ENCODE measurements at places on chromosomes 13 and 19.

GRCh38 chr19:32404933-32405430, 588 bp upstream of the DPY19L3 start:
- no peak for DNase-seq

GRCh38 chr13:37869756-37870488, at the start of gene TRPC4:
TRPC4 (minus strand) TSS chr13:37869772; CDS start chr13:37783333, 86,439 bp downstream.
- DNase-seq = peak; percentile 59

- DNase-seq = no peak
These were observed 20.2 kb downstream of the TMEM150B start for GRCh38 chr19:55304980-55305379.

GRCh38 chr13:26623125-26623524, 65.6 kb downstream of the WASF3 start:
- DNase-seq = no peak

DNA sequence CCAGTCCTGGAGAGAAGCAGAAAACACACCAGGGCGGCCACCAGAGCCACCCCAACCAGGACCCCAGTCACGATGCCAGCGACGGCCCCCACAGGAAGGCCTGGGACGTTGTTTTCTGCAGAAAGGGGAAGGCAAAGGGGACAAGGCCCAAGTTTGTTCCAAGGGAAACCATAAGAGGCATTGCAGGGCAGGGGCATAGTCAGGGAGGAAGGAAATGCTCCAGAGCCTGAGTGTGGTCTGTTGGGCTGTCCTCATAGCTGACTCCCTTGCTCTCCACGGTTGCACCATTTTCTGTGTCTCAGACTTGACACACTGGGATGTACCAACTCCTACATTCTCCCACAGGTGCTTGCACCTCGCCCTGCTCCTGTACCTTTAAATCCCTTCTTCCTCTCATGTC, 5.2 kb downstream of the CEACAM4 start:
- no peak for DNase-seq

Data from NCI-H1417 (cell line).